Activated naive CD4-positive, alpha-beta T cell treated with anti-CD3 and anti-CD28 coated beads, Interleukin-2, amount 10 ng/mL, durations not matched to agents 5 hours and 36 hours (primary cell): ENCODE measurements at places on chromosomes 16 and 17. TPM values are rescaled to one million over a fixed set of nuclear protein-coding genes. Genes with fewer than 3 reads are reported as not detected.

Gene ADGRG3
- total RNA-seq = not detected

Gene OR2C1
- not detected for total RNA-seq

Gene TMEM114
- total RNA-seq = not detected

Gene ATAD5
- 21.2 TPM for total RNA-seq

Gene PRCD
- not detected for total RNA-seq

Gene NTN1
- total RNA-seq = not detected

Gene TSR1
- total RNA-seq = 25.8 TPM

Gene PHOSPHO1
- not detected for total RNA-seq

Gene SLC47A1
- total RNA-seq = not detected

Gene CAPNS2
- not detected for total RNA-seq

Gene DHRS7C
- not detected for total RNA-seq

Gene MYO1D
- total RNA-seq = 3.1 TPM

Gene TCAP
- total RNA-seq = 1.7 TPM

Gene BCL6B
- total RNA-seq = 1.0 TPM

Gene FLOT2
- 200 TPM for total RNA-seq

Gene RAI1
- 23.5 TPM for total RNA-seq

Gene ITGAL
- 559 TPM for total RNA-seq

Gene RAB37
- total RNA-seq = 44.7 TPM

Gene TIGD7
- total RNA-seq = 5.0 TPM

Gene KRTAP17-1
- not detected for total RNA-seq

Gene TSPOAP1
- total RNA-seq = 35.2 TPM

Gene ABCA3
- total RNA-seq = 3.8 TPM

Gene KRT28
- not detected for total RNA-seq

Gene GRAP
- 42.5 TPM for total RNA-seq

Gene MYO15A
- 0.55 TPM for total RNA-seq

Gene TAOK1
- total RNA-seq = 52.7 TPM

Gene CHP2
- total RNA-seq = not detected

Gene SEC14L5
- total RNA-seq = 0.13 TPM

Gene CCL11
- not detected for total RNA-seq

Gene NPIPB6
- total RNA-seq = 2.9 TPM

Gene C17orf100
- 4.3 TPM for total RNA-seq

Gene DNAI2
- total RNA-seq = 1.5 TPM

Gene ITGAD
- not detected for total RNA-seq

Gene CA7
- total RNA-seq = not detected

Gene MYH2
- not detected for total RNA-seq

Gene NLRC3
- total RNA-seq = 84.8 TPM

Gene CBLN1
- not detected for total RNA-seq

Gene SLC5A11
- not detected for total RNA-seq

Gene KIF18B
- 62.1 TPM for total RNA-seq

Gene ASPHD1
- total RNA-seq = not detected

Gene TNP2
- not detected for total RNA-seq

Gene ZP2
- not detected for total RNA-seq
